Hematopoietic multipotent progenitor cell treated with erythropoietin and hydrocortisone succinate and interleukin-3 and kit ligand, for 17 days (in vitro differentiated cells): ENCODE measurements at places on chromosomes 3 and 15.

DNA sequence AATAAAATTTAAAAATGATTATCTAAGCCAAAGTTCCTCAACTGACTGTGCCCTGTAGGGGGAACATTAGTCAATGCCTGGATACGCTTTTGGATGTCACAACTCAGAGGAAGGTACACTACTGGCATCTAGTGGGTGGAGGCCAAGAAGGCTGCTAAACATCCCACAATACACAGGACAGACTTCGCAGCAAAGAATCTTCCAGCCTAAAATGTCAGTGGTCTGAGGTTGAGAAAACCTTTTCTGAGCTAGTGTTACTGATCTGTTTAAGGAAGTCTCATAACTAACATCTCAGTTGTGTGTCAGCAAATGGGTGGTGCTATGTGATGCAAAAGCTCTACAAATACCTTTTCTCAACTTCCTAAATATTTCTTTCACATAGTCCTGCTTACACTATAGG lies 20.9 kb upstream of the LDHAL6B start:
- no peak for DNase-seq

- no peak for DNase-seq
Measured at GRCh38 chr3:108250626-108251025, 28.4 kb upstream of the IFT57 start.

- no peak for DNase-seq
Measured at GRCh38 chr3:149042789-149043386, 43.4 kb downstream of the HLTF start.

- DNase-seq: no peak
Measured at GRCh38 chr3:188659449-188660090, 505.6 kb downstream of the LPP start.

DNA sequence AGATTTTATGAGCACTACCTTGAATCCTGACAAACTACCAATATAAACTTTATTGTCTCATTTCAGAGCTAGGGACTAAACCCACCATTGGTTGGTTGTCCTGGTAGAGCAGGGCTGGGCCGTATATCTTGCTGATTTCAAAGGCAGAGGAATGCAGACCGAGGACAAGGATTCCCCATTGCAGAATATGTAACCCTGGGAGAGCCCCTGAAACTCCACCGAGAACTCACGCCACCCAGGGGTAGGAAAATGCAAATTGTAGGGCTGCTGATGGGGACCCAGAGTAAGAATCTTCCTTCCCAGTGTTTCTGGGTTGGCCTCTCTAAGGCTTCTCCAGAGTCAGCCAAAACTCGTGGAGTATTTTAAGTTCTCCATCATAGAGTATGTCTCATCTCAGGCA lies 235.3 kb downstream of the ABHD5 start:
- DNase-seq: no peak

- DNase-seq: no peak
Measured at GRCh38 chr3:192851821-192852372, 65.8 kb downstream of the MB21D2 start.

DNA sequence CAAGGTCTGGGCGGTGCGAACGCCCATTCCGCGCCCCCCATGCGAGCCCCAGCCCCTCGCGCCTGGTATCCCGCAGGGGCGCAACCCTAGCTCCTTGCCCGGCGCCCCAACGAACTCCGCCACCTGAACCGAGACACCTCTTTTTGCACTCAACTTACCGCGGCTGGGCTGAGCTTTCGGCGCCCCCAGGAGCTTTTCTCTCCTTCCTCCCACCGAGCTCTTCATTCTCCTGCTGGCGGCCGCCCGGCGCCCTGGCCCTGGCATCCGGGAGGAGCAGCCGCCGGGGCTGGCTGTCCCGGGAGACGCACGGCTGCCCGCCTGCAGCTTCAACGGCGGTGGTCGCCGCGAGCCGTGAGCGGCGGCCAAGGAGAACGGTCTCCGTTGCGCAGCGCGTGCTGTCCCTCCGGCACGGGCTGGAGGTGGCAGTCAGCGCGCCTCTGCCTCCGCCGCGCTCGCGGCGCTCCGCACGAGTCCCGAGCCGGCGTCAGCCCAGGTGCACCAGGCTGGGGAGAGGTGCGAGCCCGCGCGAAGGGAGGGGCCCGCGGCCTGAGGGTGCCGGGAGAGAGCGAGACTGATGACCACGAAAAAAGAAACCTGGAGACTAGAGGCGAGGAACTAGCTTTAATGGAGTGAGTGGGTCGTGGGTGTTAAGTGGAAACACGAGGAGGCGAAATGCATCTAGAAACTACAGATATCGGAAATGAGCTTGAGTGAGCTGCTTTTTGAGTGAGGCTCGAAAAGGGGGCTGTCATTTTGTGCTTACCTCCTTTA lies 621.5 kb upstream of the ZNF385D start:
- no peak for DNase-seq

DNA sequence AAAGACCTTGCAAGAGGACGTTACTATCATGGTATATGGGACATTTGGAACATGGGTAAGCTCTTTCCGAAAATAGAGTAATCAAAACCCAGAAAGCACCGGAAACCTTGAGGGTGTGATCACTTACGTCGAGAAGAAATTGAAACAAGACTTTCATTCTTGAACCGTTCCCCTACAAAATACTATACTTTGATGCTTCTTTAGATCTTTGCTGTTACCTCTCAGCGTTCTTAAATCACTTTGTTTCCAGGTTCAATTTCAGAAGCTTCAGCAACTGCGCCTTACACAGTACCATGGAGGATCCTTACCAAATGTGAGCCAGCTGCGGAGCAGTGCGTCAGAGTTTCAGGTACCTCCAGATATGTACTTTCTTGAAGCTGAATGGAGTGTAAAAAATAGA lies 10.1 kb downstream of the CRTC3 start:
- no peak for DNase-seq

- DNase-seq: no peak
Measured at GRCh38 chr3:174158674-174159073, 700.5 kb upstream of the NAALADL2 start.
